ENCODE measurements at places on chromosomes 2 and 18.

DNA sequence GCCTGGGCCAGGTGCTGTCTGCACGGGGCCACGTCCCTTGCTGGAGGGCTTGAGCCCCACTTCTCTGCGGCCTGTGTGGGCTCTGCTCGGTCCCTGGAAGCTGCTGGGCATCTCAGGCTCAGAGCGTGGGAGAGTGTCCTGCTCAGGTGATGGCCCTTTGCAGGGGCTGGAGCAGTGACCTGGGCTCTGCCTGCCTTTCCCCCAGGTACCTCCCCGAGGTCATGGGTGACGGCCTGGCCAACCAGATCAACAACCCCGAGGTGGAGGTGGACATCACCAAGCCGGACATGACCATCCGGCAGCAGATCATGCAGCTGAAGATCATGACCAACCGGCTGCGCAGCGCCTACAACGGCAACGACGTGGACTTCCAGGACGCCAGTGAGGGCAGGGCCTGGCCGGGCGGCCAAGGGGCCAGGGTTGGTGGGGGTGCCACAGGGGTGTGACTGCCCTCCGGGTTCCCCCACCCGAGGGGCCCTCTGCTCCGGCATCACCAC lies 29.9 kb downstream of the GPC1 start:
- no peak for DNase-seq

GRCh38 chr2:119076713-119077112 lies 81.8 kb downstream of the C1QL2 start:
- no peak for DNase-seq

DNA sequence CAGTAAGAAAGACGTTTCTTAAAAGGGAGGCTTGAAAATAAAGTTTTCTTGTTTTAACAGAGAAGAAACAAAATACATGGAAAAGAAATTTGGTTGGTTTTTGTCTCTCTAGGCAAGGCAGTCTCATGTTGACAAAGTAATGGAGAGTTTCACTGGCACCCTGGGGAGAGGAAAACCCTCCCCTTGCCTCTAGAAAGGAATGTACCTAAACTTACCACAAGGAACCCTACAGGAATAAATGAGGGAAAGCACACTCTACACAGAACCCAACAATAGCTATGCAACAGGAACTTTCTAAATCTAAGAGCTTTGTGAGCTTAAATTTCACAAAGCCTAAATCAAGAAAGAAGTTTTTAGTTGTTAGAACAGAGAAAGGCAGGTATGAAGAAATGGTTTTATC lies 37.0 kb downstream of the FIGN start:
- DNase-seq: peak; percentile 13

DNA sequence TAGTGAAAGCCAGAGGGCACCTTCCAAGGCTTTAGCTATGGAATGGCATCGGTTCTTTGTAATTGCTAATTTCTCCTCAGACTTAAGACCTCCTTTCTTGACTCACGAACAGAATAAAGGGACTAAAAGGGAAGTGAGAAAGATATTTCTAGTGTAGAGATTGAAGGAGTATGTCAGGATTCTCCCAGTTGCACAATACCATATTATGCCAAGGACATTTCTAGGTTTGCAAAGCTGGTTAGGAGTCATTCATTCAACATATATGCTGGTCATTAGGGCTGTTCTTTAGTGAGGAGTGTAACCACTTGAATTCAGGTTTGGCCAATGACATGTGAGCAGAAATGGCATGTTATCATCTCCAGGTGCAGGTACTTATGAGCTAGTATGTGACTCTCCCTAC lies 7.4 kb downstream of the REEP1 start:
- DNase-seq: no peak
